ENCODE measurements at places on chromosomes 1 and 21. TPM values are rescaled to one million over a fixed set of nuclear protein-coding genes. Genes with fewer than 3 reads are reported as not detected.
A peak's percentile ranks its signal among the peaks of the same experiment; 100 is the strongest.

- no peak overlapping the region for H3K27ac ChIP-seq
- no peak overlapping the region for H3K4me3 ChIP-seq
- H3K27me3 ChIP-seq, result no peaks in the 10 kb centered on the region
- no peak for DNase-seq
- no peaks in the 10 kb centered on the region for H3K4me1 ChIP-seq
Measured at GRCh38 chr1:8486047-8486446, 168.1 kb downstream of the SLC45A1 start.

DNA sequence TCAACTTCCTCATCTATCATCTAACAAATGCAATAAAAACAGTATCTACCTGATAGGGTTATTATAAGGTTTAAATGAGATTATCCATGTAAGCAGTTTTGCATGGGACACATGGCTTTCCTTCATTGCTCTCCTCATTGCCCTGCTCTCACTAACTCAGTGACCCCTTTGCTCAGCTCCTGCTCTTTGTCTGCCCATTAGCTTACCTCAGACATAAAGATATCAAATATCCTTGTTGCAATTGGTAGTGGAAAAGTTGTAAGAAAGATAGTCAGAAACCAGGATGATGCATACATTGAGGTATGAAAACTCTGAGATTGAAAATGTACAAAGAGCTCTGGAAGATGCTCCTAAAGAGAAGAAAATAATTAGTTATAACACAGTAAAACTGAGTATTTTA lies 89.8 kb downstream of the EVI5 start:
- H3K4me1 ChIP-seq, result no peaks in the 10 kb centered on the region
- H3K27ac ChIP-seq, result no peak overlapping the region
- no peaks in the 10 kb centered on the region for H3K27me3 ChIP-seq
- DNase-seq, result no peak

- H3K4me3 ChIP-seq, result no peak overlapping the region
- no peaks in the 10 kb centered on the region for H3K4me1 ChIP-seq
- H3K27ac ChIP-seq, result peak overlapping the region; percentile 32
Measured at GRCh38 chr21:33761441-33762036, 119.2 kb downstream of the ITSN1 start.

GRCh38 chr1:3082571-3083516 lies 13.8 kb downstream of the PRDM16 start:
- no peak overlapping the region for H3K27ac ChIP-seq
- no peak for DNase-seq
- H3K4me1 ChIP-seq, result no peaks in the 10 kb centered on the region

Gene ZFP69
- total RNA-seq, result 3.1 TPM

- no peak overlapping the region for H3K4me3 ChIP-seq
- H3K27me3 ChIP-seq, result no peaks in the 10 kb centered on the region
- no peak overlapping the region for H3K27ac ChIP-seq
- no peaks in the 10 kb centered on the region for H3K4me1 ChIP-seq
- H3K36me3 ChIP-seq, result no peaks in the 10 kb centered on the region
- no peak for DNase-seq
Measured at GRCh38 chr1:199152676-199153075, 513.8 kb downstream of the PTPRC start.

- no peaks in the 10 kb centered on the region for H3K27me3 ChIP-seq
- H3K4me3 ChIP-seq, result no peak overlapping the region
- no peak for DNase-seq
- H3K4me1 ChIP-seq, result no peaks in the 10 kb centered on the region
- no peak overlapping the region for H3K27ac ChIP-seq
- no peaks in the 10 kb centered on the region for H3K36me3 ChIP-seq
Measured at GRCh38 chr1:90347366-90347765, 352.5 kb downstream of the ZNF326 start.

GRCh38 chr21:33069994-33070743 lies at the start of gene OLIG1:
TSS of gene OLIG1 (plus strand) at chr21:33070141. CDS start at chr21:33070247, 106 bp downstream.
- peak within 1 kb of the TSS; percentile 19 for H3K4me3 ChIP-seq
- H3K27ac ChIP-seq, result no peak within 1 kb of the TSS
- H3K36me3 ChIP-seq, result no peaks in the 10 kb centered on the region
- peak; percentile 31 for DNase-seq
- no peaks in the 10 kb centered on the region for H3K4me1 ChIP-seq

DNA sequence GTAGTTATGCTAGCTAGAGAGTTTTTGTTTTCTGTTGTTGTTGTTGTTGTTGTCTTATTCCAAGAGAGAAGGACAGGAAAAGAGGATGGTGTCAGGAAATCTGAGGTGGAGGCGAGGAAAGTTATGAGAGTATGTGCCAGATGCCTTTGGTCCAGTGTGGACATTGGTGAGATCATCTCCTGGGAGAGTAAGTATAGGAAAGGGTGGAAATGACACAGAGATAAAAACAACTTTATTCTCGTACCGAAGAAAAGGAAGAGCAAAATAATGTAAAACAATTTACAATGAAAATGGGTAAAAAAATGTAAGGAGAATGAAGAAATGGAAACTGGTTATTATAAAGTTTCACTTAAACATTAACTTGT lies 97.4 kb upstream of the ADGRL2 start:
- no peaks in the 10 kb centered on the region for H3K27me3 ChIP-seq
- H3K4me1 ChIP-seq, result peaks cover 3% of the 10 kb centered on the region

Gene CFAP45
- total RNA-seq, result 2.6 TPM

DNA sequence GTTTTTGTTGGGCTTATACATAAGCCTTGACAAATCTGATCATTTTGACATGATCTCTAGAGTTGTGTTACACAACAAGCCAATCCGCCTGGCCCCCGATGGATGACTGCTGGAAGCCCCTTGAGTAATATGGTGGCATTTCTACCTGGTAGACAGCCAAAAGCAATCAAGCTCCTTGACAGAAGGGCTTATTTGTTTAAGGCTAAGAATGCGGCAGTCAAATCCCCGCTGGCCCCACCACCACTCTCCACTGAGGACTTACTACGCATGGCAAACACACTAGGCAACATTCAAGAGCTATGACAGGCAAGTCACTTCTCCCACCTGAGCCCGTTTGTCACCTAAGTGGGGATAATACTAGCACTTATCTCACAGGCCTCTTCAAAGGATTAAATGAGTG lies 33.4 kb upstream of the C1orf198 start:
- no peak overlapping the region for H3K27ac ChIP-seq
- H3K36me3 ChIP-seq, result no peaks in the 10 kb centered on the region
- H3K4me1 ChIP-seq, result no peaks in the 10 kb centered on the region
- no peak for DNase-seq
- no peak overlapping the region for H3K4me3 ChIP-seq

Gene GALNT2
- total RNA-seq, result 34.1 TPM

GRCh38 chr1:47809301-47810084 lies 187.7 kb downstream of the TRABD2B start:
- no peak overlapping the region for H3K4me3 ChIP-seq
- no peak overlapping the region for H3K27ac ChIP-seq
- no peaks in the 10 kb centered on the region for H3K27me3 ChIP-seq
- no peaks in the 10 kb centered on the region for H3K4me1 ChIP-seq
- no peak for DNase-seq
- H3K36me3 ChIP-seq, result no peaks in the 10 kb centered on the region

Measured in prostate gland (tissue), 2 donors.